T follicular helper cell (primary cell): ENCODE measurements at places on chromosomes 5 and 9.

DNA sequence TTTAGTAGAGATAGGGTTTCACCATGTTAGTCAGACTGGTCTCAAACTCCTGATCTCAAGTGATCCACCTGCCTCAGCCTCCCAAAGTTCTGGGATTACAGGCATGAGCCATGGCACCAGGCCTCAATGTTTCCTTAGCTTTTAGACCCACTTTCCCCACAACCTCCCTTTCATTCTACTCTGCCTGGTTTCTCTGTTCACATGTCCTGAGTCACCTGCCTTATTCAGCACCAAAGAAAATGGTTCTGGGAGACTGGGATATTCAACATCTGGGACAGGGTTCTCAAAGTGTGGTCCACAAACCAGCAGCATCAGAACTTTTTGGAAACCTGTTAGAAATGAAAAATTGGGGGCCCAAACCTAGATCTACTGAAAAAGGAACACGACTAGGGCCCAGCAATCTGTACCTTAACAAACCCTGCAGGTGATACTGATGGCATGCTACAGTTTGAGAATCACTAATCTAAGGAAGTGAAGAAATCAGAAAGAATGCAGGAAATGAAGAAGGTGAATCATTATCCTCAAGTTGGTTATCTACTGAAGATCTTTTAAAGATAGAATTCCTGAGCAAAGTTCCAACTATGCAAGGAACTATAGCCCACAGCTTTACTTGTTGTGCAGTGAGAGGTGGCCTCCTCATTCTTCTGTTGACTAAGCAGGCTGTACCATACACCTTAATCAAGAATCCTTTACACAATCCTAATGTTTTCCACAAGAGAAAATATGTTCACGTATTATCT lies 51.8 kb upstream of the CTNNAL1 start:
- DNase-seq: no peak

- no peak for DNase-seq
These were observed 2.1 kb downstream of the EDIL3 start for GRCh38 chr5:84382363-84383295.

DNA sequence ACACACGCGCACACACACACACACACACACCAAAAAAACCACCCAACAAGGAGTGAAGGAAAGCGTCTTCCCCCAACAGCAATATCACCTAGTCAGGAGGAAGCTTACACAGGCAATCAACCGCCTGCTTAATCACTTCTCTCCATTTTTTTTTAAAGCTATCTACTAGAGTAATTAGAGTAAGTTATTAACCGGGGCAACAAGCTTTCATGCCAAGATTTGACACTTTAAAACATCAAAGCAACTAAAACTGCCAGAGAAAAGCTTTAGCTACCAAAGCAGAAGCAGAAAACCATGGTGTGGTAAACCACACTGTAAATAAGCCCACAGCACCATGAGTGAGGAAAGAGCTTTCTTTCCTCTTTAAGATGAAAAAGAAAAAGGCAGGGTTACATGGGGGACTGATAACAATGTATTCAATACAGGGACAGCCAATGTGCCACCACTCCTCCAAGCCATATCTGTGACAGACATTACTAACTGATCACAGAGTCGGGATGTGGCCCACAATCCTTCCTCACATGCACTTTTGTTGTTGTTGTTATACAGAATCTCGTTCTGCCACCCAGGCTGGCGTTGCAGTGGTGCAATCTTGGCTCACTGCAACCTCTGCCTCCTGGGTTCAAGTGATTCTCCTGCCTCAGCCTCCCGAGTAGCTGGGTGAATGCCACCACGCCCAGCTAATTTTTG lies 282.1 kb downstream of the CRB2 start:
- no peak for DNase-seq

GRCh38 chr5:91611746-91612145 lies 228.6 kb upstream of the ARRDC3 start:
- DNase-seq: no peak

DNA sequence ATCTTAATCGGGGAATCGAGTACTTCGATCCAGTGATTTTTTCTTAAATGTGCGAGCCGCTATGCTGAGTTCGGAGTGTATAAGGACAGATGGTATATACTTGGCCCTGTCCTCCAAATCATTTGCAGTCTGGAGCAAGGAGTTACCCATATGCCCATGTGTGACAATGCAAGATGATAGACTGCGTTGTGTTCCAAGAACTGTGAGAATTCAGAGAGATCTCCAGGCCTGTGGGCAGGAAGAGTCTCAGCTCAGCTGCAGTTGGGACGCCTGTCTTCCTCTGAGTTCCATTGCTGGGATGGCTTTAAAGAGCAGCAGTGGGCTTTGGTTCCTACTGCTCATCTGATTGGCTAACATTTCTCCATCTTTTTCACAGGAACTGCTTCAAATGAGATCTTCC lies 106.6 kb downstream of the ADAMTS16 start:
- no peak for DNase-seq

DNA sequence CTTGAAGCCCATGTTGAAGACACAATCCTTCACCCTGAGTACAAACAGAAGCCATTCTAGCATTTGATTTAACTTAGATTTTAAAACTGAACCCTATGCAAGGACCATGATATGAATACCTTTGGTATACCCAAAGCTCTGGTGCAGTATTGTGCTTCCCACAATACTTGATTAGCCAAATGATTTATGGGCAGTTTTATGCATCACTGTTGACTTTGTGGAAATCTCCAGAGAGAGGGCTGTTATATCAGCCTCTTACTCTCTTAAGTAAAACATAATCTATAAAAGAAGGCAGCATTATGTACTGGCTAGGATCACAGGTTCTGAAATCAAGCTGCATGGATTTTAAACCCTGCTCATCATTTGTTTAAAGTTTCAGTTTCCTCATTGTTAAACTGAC lies 762.8 kb downstream of the EFNA5 start:
- DNase-seq: no peak

- DNase-seq: no peak
These were observed 71.7 kb downstream of the TEX10 start for GRCh38 chr9:100281066-100281465.

DNA sequence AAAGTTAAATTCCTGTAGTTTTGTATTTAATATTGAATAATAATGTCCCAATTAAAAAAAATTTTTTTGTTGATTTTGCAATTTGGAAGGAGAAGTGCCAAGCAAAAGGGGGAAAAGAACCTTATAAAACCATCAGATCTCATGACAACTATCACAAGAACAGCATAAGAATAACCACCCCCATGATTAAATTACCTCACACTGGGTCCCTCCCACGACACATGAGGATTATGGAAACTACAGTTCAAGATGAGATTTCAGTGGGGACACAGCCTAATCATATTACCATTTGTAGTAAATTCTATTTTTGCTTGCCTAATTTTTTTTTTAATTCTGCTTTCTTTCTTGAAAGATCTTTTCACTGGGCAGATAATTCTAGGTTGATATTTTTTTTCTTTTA lies 33.4 kb upstream of the FCHO2 start:
- no peak for DNase-seq

DNA sequence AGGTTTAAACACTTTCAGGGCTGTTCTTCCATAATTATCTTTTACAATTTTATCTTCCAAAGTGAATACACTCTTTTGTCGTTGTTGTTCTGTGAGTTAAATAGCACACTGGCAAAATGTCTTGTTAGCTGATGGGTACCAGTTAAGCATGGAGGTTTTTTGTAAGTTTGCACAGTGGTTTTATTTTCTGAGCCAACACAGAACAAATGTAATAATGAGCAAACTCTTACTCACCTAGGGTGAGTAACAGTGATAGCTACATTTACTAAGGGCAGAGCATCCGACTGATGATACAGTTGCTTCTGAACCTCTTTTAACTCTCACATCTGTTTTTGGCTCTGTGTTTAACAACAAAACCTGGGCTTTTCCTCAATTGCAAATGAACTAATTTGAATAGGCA lies 103.2 kb downstream of the CTNND2 start:
- no peak for DNase-seq

DNA sequence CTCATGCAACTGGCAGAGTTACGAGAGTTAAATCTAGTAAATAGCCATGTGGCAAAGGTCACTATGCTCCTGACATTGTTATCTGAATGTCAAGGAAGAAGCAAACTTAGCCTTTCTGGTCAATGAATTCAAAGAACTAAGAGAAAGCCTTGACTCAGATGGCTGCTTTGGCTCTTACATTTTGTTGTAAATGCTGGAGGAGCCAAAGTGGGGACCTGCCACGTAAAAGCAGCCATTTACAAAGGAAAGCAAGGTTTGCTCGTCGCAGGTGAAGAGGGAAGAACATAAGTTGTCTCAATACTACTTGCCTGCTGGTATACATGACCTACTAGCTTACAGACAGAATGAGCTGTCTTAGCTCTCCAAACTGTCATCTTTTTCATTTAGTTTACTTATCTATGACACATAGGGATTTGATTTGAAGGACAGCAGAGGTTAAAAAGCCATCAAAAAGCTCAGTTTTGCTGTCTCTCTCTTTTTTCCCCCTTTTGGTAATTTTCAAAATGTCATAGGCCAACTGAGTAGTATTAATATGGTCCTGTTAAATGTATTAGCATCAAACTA lies 1052.8 kb upstream of the DMAC1 start:
- DNase-seq: no peak

- DNase-seq: no peak
These were observed 283.0 kb upstream of the ITGA1 start for GRCh38 chr5:52504584-52505240.

DNA sequence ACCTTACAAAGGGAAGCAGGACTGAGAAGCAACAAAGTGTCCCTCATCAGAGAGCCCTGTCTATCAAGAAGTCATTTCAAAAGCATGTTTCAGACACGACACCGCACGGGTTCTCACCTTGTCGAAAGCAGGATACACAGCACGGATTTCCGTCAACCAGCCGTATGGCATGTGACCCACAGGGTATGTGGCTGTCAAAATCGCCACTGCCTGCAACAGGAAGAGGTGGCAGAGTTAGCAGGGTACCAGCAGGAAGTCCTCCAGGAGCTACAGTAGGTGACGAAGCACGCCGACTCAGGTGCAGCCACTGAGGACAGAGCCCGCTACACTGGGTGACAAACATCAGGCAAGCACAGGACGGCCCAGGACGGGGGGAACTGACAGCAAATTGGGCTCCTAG lies 81.2 kb downstream of the OTULIN start:
- no peak for DNase-seq

DNA sequence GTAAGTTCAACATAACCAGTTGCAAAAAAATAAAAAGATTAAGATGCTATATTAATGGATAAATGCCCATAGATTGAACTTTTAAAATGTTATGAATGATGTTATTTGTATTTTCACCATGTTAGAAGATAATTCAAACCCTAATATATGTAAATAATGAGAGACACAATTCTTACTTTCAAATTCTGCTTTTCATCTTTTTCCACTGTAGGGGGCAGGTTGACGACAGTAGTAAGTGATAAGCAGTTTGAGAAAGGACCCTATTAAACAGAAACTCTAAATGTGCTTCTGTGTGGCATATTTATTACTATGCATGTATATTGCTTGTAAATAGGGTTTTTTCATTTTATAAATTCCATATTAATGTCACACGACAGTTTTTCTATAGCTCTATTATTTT lies 591.1 kb downstream of the SEMA5A start:
- DNase-seq: no peak

DNA sequence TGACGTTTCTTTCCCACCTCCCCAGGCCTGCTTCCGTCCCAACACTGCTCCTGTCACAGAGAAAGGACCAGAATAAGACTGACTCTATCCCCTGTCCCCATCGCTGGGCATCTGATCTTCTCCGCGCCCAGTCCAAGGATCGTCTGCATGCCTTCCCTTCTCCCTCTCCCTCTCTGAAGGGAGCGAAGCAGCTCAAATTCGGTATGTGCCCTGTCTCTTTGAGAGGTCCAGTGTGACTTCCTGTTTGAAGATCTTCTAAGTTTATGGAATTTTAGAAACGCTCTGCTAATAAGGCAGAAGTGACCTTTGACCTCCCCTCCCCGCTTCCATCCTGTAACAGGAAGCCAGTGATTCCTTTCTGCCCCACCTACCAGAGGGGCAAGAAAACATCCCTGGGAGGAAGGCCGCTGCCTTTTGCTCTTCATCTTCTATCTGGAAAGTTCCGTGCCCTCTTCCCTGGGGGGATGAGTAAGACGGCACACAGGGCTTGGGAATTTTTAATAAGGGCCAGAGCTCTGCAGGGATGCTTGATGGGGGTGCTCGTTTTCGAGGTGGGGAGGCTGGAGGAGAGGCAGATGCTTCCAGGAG lies 40.7 kb upstream of the RNU6ATAC start:
- no peak for DNase-seq

- DNase-seq: no peak
These were observed 44.9 kb downstream of the HMGCS1 start for GRCh38 chr5:43268188-43268820.

GRCh38 chr5:176171171-176171760 lies 67.0 kb upstream of the SIMC1 start:
- DNase-seq: no peak

DNA sequence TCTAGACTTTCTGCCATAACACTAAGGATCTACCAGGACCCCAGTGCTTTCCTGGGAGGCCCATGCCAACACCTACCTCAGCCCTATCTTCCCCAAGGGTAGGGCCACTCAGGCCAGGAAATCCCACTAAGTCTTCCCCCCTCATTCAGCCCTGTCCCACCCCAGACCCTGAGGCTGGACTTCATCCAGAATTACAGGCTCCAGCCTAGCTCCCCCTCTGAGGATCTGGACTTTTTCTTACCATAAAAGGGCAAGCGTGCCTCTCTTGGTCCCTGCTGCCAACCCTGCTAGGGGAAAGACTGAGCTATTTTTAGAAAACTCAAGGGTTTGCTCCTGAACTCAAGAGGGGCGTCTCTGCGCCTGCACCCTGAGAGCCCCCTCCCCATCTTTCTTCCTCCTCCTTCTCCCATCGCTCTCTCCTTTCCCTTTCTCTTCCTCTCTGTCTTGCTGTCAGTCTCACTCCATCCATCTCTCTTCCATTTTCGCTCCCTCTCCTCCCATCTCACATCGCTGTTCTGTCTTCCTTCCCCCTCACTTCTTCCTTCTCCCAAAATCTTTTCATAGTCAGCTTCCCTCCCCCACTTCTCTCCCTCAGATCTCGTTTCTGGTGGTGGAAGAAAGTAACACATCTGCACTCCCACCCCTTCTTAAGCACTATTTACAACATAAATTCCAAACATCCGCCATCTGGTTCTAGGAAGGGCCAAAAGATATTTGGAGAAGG lies 38.1 kb upstream of the IL17B start:
- DNase-seq: no peak

- DNase-seq: no peak
These were observed 1.0 kb upstream of the ACSL6 start for GRCh38 chr5:132012371-132013005.

- DNase-seq: no peak
These were observed 65.4 kb downstream of the DRD1 start for GRCh38 chr5:175378444-175379028.
